T-cell (primary cell): ENCODE measurements at places on chromosomes 11 and 22. TPM values are rescaled to one million over a fixed set of nuclear protein-coding genes. Genes with fewer than 3 reads are reported as not detected.

Gene KCNQ1
- total RNA-seq = 21.0 TPM

Gene NRXN2
- not detected for total RNA-seq

Gene SOX6
- total RNA-seq = not detected

Gene MPZL3
- 23.3 TPM for total RNA-seq

Gene HIPK3
- total RNA-seq = 47.2 TPM

Gene SHISAL1
- 0.06 TPM for total RNA-seq

Gene SCGB1D2
- total RNA-seq = not detected

Gene GGTLC3
- total RNA-seq = not detected

Gene RIC3
- total RNA-seq = 42.8 TPM

Gene ESAM
- 2.2 TPM for total RNA-seq

Gene POU2AF3
- not detected for total RNA-seq

Gene GPR152
- not detected for total RNA-seq

Gene MPEG1
- 1.3 TPM for total RNA-seq

Gene YIF1A
- total RNA-seq = 28.2 TPM

Gene ELMOD1
- not detected for total RNA-seq

Gene SH3BP1
- total RNA-seq = 94.3 TPM

Gene KCNJ11
- 0.63 TPM for total RNA-seq

Gene SLC36A4
- 14.6 TPM for total RNA-seq

Gene PDGFD
- 1.2 TPM for total RNA-seq

Gene SART1
- total RNA-seq = 70.9 TPM

Gene ZC3H12C
- total RNA-seq = 0.23 TPM

Gene PICK1
- total RNA-seq = 26.8 TPM

Gene RHOD
- total RNA-seq = not detected

Gene KDM4E
- total RNA-seq = not detected

Gene KLHL35
- total RNA-seq = 1.4 TPM
